ENCODE measurements at places on chromosomes 1 and 21. TPM values are rescaled to one million over a fixed set of nuclear protein-coding genes. Genes with fewer than 3 reads are reported as not detected.

GRCh38 chr1:183390561-183390960, 27.6 kb downstream of the NMNAT2 start:
- H3K36me3 ChIP-seq = no peaks in the 10 kb centered on the region
- H3K4me1 ChIP-seq = no peaks in the 10 kb centered on the region
- H3K4me3 ChIP-seq = no peak overlapping the region
- peaks cover 4% of the 10 kb centered on the region for H3K27me3 ChIP-seq
- no peak for DNase-seq
- H3K27ac ChIP-seq = no peak overlapping the region

GRCh38 chr1:59541891-59542290, 245.0 kb downstream of the FGGY start:
- H3K27ac ChIP-seq = peak overlapping the region; percentile 58
- no peaks in the 10 kb centered on the region for H3K27me3 ChIP-seq
- peaks cover 33% of the 10 kb centered on the region for H3K4me1 ChIP-seq
- no peaks in the 10 kb centered on the region for H3K36me3 ChIP-seq

- peaks cover 13% of the 10 kb centered on the region for H3K27me3 ChIP-seq
- peak overlapping the region; percentile 56 for H3K27ac ChIP-seq
- H3K36me3 ChIP-seq = no peaks in the 10 kb centered on the region
- H3K4me1 ChIP-seq = peaks cover 11% of the 10 kb centered on the region
- no peak for DNase-seq
Measured at GRCh38 chr1:2047749-2048729, 2.2 kb upstream of the PRKCZ start.

DNA sequence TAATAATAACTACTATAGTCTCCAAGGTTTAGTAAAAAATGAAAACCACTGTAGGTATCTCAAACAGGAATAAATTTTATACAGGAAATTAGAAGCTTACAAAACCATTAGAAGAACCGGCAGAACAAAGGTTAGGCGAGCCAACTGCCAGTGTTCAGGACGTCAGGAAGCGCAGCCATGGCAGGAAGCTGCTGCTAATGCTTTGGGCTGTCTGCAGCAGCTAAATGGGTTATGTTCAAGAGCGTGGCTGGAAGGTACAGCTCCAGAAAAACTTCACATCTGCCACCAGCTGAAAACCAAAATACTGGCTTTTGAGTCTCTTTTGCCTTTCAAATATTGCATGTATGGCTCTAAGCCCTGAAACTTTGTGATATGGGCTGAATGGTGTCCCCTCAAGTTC, 35.7 kb upstream of the MYSM1 start:
- H3K4me3 ChIP-seq = no peak overlapping the region
- no peaks in the 10 kb centered on the region for H3K36me3 ChIP-seq
- H3K27ac ChIP-seq = no peak overlapping the region
- H3K4me1 ChIP-seq = no peaks in the 10 kb centered on the region
- peaks cover 10% of the 10 kb centered on the region for H3K27me3 ChIP-seq

GRCh38 chr1:225882694-225883615, 775 bp upstream of the TMEM63A start:
- peaks cover 6% of the 10 kb centered on the region for H3K36me3 ChIP-seq
- peak overlapping the region; percentile 98 for H3K27ac ChIP-seq
- H3K4me1 ChIP-seq = peaks cover 36% of the 10 kb centered on the region

DNA sequence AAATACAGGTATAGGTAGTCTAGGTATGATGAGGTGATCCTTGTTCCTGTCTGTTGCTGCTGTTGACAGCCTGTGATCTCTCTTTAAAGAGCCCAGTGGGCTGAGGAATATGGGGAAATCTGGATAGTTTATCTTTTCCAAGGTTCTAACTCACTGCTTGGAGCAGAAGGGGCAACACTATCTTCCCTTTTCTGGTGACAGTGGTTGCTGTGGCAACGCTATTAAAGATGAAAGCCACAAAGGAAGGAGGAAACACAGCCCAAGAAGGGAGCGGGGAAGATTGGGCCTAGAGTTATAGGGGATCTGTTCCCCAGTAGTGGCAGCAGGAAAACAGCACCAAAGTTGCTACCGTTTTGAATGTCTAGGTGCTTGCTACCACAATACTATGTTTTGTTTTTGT, 8.8 kb downstream of the PCP4L1 start:
- peaks cover 3% of the 10 kb centered on the region for H3K27me3 ChIP-seq
- no peak for DNase-seq
- peaks cover 7% of the 10 kb centered on the region for H3K4me1 ChIP-seq
- no peaks in the 10 kb centered on the region for H3K36me3 ChIP-seq
- no peak overlapping the region for H3K27ac ChIP-seq

- H3K36me3 ChIP-seq = no peaks in the 10 kb centered on the region
- H3K4me1 ChIP-seq = no peaks in the 10 kb centered on the region
- H3K27ac ChIP-seq = no peak overlapping the region
- H3K27me3 ChIP-seq = no peaks in the 10 kb centered on the region
Measured at GRCh38 chr1:162369571-162369970, 7.1 kb downstream of the SPATA46 start.

DNA sequence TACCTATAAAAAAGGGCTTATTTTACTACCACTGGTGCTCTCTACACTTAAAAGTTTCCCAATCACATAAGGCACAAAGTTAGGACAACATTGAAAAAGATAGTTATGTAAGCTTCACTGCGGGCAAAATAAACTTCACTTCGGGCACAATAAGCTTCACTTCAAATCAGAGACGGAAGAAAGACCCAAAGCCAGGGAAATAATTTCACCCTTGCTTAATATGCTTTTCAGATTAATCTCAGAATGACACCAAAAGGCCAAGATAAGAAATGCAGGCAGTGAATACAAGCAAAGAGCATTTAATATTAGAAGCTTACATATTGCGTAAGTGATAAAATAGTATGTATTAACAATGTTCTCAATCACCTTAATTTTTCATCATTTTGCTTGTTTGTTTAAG, 444.2 kb downstream of the SETD4 start:
- no peak for DNase-seq
- peaks cover 24% of the 10 kb centered on the region for H3K27me3 ChIP-seq
- H3K36me3 ChIP-seq = no peaks in the 10 kb centered on the region
- H3K27ac ChIP-seq = no peak overlapping the region
- peaks cover 10% of the 10 kb centered on the region for H3K4me1 ChIP-seq

DNA sequence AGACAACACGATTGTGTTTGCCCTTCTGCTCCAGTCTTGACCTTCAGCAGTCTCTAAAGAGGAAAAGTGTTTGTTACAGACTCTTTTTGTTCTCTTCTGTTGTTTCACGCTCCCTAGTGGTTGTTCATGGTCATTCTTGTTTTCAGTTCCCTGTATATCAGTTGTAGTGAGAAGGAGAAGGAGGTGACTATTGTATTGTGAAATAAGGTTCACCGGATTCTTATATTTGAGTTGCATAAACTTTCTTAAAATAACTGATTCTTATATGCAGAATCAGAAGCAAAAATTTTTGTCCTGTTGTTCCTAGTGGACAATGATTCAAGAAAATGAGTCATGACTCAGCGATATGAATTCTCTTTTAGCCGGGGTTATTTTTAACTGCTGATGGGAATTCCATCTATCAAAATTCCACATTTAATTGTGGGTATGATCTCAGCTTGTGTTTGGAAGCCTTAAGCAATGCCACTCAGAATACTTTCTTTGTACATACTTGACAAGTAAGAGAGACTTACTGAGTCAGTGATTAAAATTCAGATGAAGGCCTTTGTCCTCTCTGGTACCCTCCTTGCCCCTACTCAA, 152.2 kb downstream of the CLEC20A start:
- no peak for DNase-seq
- H3K36me3 ChIP-seq = no peaks in the 10 kb centered on the region
- peak overlapping the region; percentile 94 for H3K27ac ChIP-seq
- no peaks in the 10 kb centered on the region for H3K27me3 ChIP-seq
- H3K4me3 ChIP-seq = no peak overlapping the region

DNA sequence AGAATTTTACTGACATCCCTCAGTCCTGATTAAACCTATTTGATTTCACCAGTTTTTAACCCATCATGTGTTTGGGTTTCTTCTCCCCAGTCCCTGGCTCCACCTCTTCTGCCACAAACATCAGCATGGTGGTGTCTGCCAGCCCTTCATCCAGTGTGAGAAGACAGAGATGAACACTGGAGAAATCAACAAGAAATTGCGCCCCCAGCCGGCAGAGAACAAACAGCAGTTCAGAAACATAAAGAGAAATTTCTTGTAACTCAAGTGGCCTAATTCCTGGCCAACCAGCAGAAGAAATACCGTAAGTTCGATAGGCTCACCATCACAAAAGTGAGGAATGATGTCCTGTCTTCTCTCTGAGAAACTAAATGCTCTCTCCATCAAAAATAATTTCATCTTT, 18.3 kb downstream of the S100A11 start:
- peaks cover 3% of the 10 kb centered on the region for H3K27me3 ChIP-seq
- peaks cover 8% of the 10 kb centered on the region for H3K4me1 ChIP-seq
- no peaks in the 10 kb centered on the region for H3K36me3 ChIP-seq
- H3K27ac ChIP-seq = no peak overlapping the region
- no peak overlapping the region for H3K4me3 ChIP-seq

- no peak for DNase-seq
- no peaks in the 10 kb centered on the region for H3K27me3 ChIP-seq
- H3K27ac ChIP-seq = peak overlapping the region; percentile 2
- H3K4me1 ChIP-seq = no peaks in the 10 kb centered on the region
- peaks cover 13% of the 10 kb centered on the region for H3K36me3 ChIP-seq
Measured at GRCh38 chr1:3410142-3410925, 44.1 kb upstream of the ARHGEF16 start.

- DNase-seq = no peak
- peaks cover 27% of the 10 kb centered on the region for H3K27me3 ChIP-seq
- no peak overlapping the region for H3K27ac ChIP-seq
- H3K4me3 ChIP-seq = no peak overlapping the region
Measured at GRCh38 chr1:226629896-226630550, 81.5 kb downstream of the STUM start.

DNA sequence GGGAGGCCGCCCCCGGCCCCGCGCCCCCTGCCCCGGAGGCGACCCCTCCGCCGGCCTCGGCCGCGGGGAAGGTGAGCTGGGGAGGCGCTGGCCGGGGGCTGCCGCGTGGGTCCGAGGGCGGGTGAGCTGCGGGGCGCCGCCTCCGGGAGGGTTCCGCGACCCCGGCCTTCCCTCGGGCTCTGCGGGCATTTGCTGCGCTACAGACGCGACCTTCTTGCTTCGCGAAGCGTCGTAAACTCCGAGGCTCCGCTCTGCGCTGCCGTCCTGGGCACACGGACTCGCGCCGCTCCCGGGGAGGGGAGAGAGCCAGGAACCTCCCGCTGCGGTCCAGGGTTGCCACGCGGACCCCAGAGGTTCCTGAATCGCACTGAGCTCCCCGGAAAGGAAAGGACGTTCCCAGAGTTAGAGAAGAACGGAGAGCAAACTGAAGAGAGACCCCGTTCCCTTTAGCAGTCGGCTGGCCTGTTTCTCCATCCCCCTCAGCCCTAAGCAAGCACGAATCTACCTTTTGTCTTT, 345 bp downstream of the SLX9 start:
- H3K27ac ChIP-seq = peak overlapping the region; percentile 42
- peak overlapping the region; percentile 83 for H3K4me3 ChIP-seq
- no peak for DNase-seq
- peaks cover 20% of the 10 kb centered on the region for H3K4me1 ChIP-seq
- no peaks in the 10 kb centered on the region for H3K27me3 ChIP-seq

DNA sequence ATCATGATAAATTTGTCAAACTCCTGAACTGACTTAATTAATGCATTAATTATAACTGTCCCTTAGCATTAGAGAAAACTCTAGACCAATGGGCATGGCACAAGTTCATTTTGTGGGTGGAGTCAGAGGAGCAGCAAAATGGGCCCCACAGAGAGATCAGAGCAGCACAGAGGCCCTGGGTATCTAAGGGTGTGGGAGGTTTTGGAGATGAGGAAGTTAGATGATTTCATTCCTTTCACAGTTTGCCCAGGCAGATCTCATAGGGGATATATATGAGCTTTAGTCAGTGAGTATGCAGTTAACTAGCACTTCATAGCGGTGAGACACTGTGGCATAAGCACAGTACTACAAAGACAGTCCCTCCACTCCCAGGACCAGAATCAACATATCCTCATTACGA, 117.3 kb downstream of the MAB21L3 start:
- no peak overlapping the region for H3K4me3 ChIP-seq
- H3K27me3 ChIP-seq = no peaks in the 10 kb centered on the region
- H3K36me3 ChIP-seq = no peaks in the 10 kb centered on the region

- H3K4me3 ChIP-seq = no peak overlapping the region
- H3K27me3 ChIP-seq = no peaks in the 10 kb centered on the region
- DNase-seq = no peak
Measured at GRCh38 chr1:206924592-206925105, 2.9 kb upstream of the FCMR start.

- peaks cover 6% of the 10 kb centered on the region for H3K27me3 ChIP-seq
- no peak for DNase-seq
- H3K27ac ChIP-seq = peak overlapping the region; percentile 98
- H3K36me3 ChIP-seq = peaks cover 10% of the 10 kb centered on the region
- peaks cover 28% of the 10 kb centered on the region for H3K4me1 ChIP-seq
- peak overlapping the region; percentile 89 for H3K4me3 ChIP-seq
Measured at GRCh38 chr21:34074283-34075090, 1.1 kb downstream of the MRPS6 start.

GRCh38 chr1:235075048-235075776, 53.4 kb downstream of the TOMM20 start:
- peaks cover 28% of the 10 kb centered on the region for H3K4me1 ChIP-seq
- peak overlapping the region; percentile 91 for H3K27ac ChIP-seq
- H3K36me3 ChIP-seq = no peaks in the 10 kb centered on the region
- H3K4me3 ChIP-seq = no peak overlapping the region
- no peaks in the 10 kb centered on the region for H3K27me3 ChIP-seq

- no peaks in the 10 kb centered on the region for H3K36me3 ChIP-seq
- no peak for DNase-seq
- peaks cover 16% of the 10 kb centered on the region for H3K4me1 ChIP-seq
- H3K27me3 ChIP-seq = no peaks in the 10 kb centered on the region
- no peak overlapping the region for H3K27ac ChIP-seq
- no peak overlapping the region for H3K4me3 ChIP-seq
Measured at GRCh38 chr1:85278853-85279314, 2.5 kb upstream of the BCL10 start.

DNA sequence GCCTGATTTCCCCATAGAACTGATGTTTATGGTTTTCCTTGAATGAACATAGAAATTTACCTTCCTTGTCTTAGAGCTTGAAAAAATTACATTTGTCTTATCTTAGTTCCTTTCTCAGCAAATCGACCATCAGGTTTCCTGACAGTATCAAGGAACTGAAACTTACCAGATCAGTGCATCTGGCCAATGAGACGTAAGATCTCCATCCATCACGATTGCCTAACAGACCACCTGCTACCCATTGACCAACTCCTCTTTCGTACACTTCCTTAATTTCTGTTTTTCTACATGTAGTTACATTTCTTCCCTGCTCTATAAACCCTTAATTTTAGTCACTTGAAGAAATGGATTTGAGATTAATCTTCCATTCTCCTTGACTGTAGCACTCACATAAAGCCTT, 57.4 kb upstream of the TMPRSS15 start:
- H3K36me3 ChIP-seq = no peaks in the 10 kb centered on the region
- no peak overlapping the region for H3K27ac ChIP-seq
- no peaks in the 10 kb centered on the region for H3K27me3 ChIP-seq
- no peak for DNase-seq
- no peak overlapping the region for H3K4me3 ChIP-seq

Gene CYP4A11
- total RNA-seq = not detected

Gene LCE1F
- total RNA-seq = not detected

Gene OPN3
- 19.9 TPM for total RNA-seq

Gene DCAF6
- 42.7 TPM for total RNA-seq

Gene CSMD2
- total RNA-seq = 0.38 TPM

Gene FCRLA
- total RNA-seq = not detected

Gene CYP4Z1
- total RNA-seq = not detected

Gene ITLN2
- 1.8 TPM for total RNA-seq

Gene LCE1E
- not detected for total RNA-seq

Gene CRYBG2
- total RNA-seq = 13.8 TPM

Gene C1orf115
- 9.8 TPM for total RNA-seq

Gene IGSF9
- total RNA-seq = 68.6 TPM

Gene REN
- total RNA-seq = not detected

Gene PHF13
- 29.1 TPM for total RNA-seq

Gene CGN
- total RNA-seq = 128 TPM
